ENCODE measurements at places on chromosomes 16 and 17.

GRCh38 chr17:19753051-19753509 lies 5.0 kb upstream of the ALDH3A1 start:
- DNase-seq: peak; percentile 93

DNA sequence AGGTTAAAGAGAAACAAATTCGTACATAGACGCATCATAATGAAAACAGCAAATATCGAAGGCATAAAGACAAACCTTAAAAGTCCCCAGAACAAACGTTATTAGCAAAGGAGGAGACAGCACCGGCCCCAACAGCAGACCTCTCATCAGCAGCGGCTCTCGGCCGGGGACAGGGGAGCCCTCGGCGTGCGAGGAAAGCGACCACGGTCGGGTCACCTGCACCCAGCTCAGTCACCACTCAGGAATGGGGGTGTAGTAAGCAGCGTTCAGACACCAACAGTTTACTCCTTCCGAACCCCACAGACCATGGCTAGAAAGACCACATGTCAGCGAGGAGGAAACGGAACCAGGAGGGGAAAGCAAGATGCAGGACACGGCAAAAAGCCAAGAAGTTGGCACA lies 109.3 kb upstream of the CHMP6 start:
- no peak for DNase-seq

- DNase-seq: no peak
Observed at GRCh38 chr16:16075488-16076422, 126.3 kb downstream of the ABCC1 start.

DNA sequence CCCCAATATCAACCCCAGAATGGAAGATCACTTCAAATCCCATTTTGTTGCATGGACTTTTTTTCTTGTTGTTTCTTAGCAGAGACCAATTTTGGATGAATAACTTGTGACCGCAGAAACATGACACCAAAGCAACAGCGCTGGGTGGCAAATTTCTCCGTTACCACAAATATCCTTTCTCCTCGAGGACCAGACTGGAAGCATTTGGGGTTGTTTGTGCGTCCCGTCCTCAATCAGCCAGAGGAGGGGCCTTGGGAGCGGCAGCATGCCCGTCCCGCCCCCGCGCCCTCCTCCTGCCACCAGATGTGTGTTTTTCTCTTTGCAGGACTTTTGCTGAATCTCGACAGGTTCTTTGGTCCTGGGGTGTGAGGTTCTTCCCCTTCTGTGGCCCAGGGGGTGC lies 282.5 kb upstream of the FOXF1 start:
- DNase-seq: no peak

GRCh38 chr16:3623642-3624041 lies 12.2 kb upstream of the SLX4 start:
- no peak for DNase-seq

DNA sequence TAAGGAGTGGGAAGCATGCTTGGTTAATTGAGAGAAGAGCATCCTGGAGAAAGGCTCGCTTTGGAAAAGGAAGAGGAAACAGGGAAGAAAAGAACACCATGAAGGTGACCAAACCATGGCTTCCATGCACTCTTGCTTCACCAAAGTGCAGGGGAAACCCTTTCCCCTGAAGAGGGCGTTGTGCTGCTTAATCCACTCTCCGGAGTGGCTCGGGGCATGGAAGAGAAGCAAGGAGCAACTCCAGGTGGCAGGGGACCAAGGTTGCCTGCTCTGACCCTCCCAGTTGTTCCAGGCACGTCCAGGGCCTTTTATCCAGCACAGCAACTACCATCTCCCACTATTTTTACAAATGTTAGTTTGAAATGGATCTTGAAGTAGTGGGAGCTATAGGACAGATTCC lies 108.1 kb downstream of the STX8 start:
- DNase-seq: no peak

DNA sequence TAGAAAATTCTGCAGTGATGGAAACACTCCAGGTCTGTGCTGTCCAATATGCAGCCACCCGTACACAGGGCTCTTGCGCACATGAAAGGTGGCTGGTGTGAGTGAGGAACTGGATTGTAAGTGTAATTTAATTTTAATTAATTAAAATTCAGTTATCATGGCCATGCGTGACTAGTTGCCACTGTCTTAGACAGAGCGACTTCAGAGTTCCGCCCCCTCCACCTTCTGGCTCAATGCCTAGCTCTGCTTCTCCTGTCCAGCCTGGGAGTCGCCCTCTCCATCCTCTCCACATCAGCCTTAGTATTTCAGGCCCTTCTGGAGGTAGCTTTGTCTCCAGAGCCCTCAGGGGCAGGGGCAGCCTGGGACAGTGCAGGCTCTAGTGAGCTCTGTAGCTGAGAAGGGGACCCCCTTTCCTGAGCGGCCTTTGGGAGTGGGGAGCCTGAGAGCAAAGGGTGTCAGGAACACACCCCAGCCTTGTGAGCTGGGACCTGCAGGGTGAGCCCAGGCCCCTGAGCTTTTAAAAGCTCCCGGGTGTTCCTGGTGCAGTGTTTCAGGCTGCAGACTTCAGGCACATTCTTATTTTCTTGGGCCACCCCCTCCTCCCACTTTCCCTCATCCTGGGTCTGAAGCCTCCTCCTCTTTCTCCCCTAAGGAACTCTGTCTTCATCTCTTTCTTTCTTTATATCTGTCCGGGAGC lies 99.4 kb downstream of the IRF8 start:
- no peak for DNase-seq

- DNase-seq: no peak
Observed at GRCh38 chr16:17304106-17304490, 166.7 kb downstream of the XYLT1 start.

DNA sequence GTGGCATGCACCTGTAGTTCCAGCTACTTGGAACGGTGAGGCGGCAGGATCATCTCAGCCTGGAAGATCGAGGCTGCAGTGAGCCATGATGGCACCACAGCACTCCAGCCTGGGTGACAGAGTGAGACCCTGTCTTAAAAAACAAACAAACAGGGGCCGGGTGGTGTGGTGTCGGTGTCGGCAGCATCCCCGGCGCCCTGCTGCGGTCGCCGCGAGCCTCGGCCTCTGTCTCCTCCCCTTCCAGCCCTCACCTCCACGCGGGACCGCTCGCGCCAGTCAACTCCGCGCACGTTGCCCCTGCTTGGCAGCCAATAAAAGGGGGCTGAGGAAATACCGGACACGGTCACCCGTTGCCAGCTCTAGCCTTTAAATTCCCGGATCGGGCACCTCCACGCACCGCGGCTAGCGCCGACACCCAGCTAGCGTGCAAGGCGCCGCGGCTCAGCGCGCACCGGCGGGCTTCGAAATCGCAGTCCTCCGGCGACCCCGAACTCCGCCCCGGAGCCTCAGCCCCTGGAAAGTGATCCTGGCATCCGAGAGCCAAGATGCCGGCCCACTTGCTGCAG lies 204.7 kb downstream of the CDRT15L2 start:
- no peak for DNase-seq

GRCh38 chr17:63840591-63841349 lies 1.7 kb downstream of the SMARCD2 start:
- DNase-seq: no peak

- DNase-seq: no peak
Observed at GRCh38 chr17:1003972-1004768, 7.2 kb downstream of the TIMM22 start.

DNA sequence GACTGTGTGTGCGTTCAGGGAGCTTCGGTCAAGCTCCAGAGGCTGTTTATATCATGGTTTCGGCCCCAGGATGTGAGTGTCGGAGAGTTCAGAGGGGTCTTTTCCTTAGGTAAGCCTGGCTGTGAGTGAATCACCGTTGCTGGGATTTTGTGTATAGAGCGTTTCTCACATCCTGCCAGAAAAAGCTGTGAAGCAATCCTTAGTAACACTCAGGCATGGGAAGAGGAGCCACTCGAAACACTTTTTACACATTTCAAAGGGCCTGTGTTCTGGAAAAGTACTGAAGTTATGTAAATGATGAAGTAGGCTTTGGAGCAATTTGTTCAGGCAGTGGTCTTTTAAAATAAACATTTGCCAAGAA lies 662 bp downstream of the PGS1 start:
- DNase-seq: peak; percentile 93

DNA sequence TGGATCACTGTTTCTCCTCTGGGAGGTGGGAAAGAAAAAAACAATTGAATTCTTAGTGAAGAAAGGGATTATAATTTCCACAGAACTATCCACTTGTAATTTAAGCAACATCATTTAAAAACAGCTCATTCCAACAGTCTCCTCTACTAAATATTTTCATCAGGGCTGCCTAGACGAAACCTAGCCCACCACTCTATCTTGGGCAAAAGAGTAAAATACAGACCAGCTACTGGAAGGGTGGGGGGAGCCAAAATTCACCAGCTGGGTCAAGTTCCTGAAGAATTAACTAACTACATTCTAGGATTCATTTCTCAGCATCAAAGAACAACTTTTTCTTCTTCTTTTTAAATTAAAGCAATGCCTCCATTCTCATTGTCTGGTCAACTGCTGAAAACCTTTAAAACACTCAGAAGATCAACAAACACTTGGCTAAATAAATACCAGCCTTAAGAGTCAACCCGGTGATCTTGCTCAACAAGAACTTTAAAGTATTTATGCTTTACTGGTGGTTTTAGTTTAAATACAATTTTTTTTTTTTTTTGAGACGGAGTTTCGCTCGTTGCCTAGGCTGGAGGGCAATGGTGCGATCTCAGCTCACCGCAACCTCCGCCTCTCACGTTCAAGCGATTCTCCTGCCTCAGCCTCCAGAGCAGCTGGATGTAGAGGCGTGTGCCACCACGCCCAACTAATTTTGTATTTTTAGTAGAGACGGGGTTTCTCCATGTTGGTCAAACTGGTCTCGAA lies 25.2 kb downstream of the KANSL1 start:
- peak; percentile 48 for DNase-seq

GRCh38 chr16:74862743-74863244 lies 88.2 kb upstream of the FA2H start:
- DNase-seq: peak; percentile 61

DNA sequence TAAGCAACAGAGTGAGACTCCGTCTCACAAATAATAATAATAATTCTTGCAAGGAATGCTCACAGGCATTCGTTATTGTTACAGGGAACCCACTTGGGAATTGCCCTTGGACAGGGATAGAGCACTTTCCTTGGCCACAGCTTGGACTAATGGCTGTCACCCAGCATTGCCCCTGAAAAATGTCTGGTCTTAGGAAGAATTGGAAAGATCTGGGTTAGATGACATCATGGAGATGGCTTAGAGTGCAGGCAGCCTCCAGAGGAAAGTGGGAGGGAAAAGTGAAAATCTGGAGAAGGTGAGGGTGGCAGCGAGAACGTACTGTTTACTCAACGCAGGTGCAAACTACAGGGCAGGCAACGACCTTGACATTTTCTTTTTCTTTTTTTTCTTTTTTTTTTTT lies 59.3 kb upstream of the MRTFB start:
- no peak for DNase-seq

GRCh38 chr17:74502861-74503260 lies 28.4 kb downstream of the CD300LB start:
- no peak for DNase-seq

GRCh38 chr17:63999680-64000531 lies 1.8 kb downstream of the PRR29 start:
- DNase-seq: no peak

GRCh38 chr17:50386510-50386909 lies 10.8 kb downstream of the LRRC59 start:
- DNase-seq: no peak

- DNase-seq: peak; percentile 61
Observed at GRCh38 chr16:28935924-28936783, 4.4 kb downstream of the CD19 start.

- peak; percentile 91 for DNase-seq
Observed at GRCh38 chr16:76676356-76676755, 399.2 kb downstream of the CNTNAP4 start.

GRCh38 chr16:86637744-86638143 lies 59.4 kb downstream of the FOXL1 start:
- DNase-seq: no peak

DNA sequence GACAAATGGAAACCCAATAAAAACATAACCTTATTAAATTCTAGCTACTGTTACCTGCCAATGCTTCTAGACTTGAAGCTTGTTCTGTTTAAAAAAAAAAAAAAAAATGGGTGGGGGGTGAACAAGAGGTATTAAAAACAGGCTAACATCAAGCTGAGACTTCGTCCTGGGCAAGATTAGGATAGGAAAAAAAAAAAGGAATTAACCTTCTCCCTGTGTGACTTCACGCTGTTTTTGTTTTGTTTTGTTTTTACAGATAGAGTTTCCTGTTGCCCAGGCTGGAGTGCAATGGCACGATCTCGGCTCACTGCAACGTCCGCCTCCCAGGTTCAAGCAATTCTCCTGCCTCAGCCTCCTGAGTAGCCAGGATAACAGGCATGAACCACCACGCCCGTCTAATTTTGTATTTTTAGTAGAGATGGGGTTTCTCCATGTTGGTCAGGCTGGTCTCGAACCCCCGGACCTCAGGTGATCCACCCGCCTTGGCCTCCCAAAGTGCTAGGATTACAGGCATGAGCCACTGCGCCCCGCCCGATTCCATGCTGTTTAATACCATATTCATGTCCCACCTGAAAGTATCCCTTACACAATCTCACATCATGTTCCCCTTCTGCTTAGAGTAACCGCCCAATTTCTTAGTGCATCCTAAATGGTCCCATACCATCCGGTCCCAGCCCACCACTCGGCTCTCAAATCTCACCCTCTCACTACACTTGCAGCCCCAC lies 2.2 kb downstream of the USP31 start:
- DNase-seq: peak; percentile 33

DNA sequence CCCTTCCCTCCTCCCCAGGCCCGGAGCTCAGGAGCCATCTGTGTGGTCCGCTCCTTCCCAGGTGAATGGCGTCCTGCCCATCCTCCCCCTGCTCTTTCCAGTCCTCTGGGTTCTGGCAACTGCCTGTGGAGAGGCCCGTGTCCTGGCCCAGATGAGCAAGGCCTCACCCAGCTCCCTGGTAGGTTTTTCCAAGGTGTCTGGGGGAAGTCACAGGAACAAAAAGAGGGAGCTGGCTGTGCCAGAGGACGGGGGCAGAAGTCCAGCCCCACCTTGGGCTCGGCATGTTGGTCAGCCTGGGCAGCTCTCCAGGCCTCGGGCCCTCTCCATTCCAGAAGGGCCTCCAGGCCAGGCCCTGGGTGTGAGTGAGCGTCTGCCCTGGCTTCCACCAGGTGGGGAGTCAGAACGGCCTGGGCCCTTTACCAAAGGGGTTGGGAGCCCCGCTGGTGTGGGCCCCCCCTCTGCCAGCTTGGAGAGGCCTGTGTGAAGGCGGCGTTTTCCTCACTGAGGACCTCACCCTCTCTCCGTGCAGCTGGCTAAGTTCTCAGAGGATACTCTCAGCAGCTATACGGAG lies 25.1 kb downstream of the CASKIN2 start:
- DNase-seq: no peak

- peak; percentile 49 for DNase-seq
Observed at GRCh38 chr16:53502331-53503269, at the start of gene AKTIP. Gene AKTIP, minus strand, starts transcription at chr16:53503209. Its CDS starts 2,950 bp downstream, at chr16:53500259.

GRCh38 chr17:35467824-35468223 lies 19.3 kb upstream of the SLFN13 start:
- DNase-seq: no peak
